ENCODE measurements at places on chromosomes 6 and 20. TPM values are rescaled to one million over a fixed set of nuclear protein-coding genes. Genes with fewer than 3 reads are reported as not detected.

DNA sequence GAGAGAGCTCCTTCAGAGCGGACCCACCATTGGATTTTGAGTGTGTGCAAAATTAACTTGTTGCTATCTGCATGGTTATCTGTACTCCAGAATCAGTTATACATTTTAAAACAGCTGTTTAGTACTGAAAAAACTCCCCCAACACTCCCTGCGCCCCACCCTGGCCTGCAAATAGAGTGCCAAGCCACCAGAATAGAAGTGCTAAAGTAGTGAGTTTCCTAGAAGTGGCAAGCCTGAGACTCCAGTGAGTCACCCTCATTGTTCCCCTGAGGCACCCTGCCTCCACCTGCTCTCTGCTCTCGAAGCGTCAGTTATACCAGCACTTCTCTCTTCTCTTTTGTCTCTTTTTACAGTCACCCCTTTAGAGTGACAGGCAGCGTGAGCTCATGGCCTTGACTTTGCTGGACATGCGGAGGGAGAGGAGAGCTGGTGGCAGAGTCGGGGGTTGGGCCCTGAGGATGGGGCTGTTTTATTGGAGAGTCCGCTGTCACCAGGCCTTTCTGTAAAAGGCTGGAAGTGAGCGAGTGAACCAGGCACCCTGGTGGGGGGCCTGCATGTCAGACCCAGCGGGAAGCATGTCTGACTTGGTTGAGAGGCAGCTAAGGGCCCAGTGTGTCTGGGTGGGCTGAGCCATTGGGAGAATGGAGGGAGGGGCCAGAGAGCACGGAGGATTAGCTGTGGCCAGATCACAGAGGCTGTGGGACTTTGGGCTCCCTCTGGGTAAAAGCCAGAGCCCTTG lies 10.4 kb downstream of the IGF2R start:
- DNase-seq: no peak

DNA sequence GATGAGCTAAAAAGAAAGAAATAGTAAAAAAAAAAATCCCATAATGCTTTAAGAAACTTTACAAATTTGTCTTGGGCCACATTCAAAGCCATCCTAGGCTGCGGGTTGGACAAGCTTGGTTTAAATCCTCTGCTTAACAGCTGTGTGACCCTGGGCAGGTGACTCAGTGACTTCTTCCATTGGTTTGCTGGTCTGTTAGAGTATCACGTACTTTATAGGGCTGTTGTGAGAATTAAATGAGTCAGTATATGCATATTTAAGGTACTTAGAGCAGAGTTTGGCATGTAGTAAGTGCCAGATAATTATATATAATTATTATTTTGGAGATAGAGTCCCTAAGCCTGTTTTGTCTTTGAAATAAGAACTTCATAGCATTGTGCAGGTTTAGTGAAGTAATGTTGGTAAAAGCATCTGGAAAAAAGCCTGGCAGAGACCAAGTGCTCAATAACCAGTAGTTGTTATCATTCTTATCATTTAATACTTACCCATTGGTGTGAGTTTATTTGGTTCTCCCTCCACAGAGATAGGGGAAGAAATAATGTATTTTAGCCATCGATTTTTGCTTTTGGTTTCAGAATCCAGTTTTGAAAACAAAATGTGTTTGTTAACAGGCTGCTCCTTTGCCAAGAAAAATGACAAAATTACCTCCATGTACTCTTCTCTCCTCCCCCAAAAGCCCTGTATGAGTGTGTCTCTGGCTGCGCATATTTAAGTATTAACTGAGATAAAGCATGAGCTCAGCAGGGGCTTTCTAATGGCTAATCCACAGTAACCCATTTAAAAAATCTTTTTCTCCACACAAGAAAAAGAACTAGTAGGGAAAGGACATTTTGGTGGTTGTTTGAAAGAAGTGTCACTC lies 67.2 kb downstream of the FOXO3 start:
- no peak for DNase-seq

Gene TUBB2B
- 2.8 TPM for total RNA-seq

Gene ADGRF4
- 6.5 TPM for total RNA-seq

- DNase-seq: peak; percentile 10
Measured at GRCh38 chr6:184161-184700, 108.1 kb upstream of the DUSP22 start.

Measured in ureter (tissue), 1 donor.